ENCODE measurements at places on chromosomes 3 and 15.

- DNase-seq: no peak
- H3K4me1 ChIP-seq: no peaks in the 10 kb centered on the region
- no peaks in the 10 kb centered on the region for H3K27me3 ChIP-seq
- no peak overlapping the region for H3K4me3 ChIP-seq
Observed at GRCh38 chr3:108130236-108130635, 39.4 kb upstream of the CD47 start.

GRCh38 chr3:187694801-187695200, 7.6 kb downstream of the RTP2 start:
- H3K4me3 ChIP-seq: no peak overlapping the region
- DNase-seq: no peak
- H3K36me3 ChIP-seq: no peaks in the 10 kb centered on the region
- H3K27ac ChIP-seq: no peak overlapping the region
- no peaks in the 10 kb centered on the region for H3K4me1 ChIP-seq

- H3K27me3 ChIP-seq: no peaks in the 10 kb centered on the region
- H3K27ac ChIP-seq: no peak overlapping the region
- no peak overlapping the region for H3K4me3 ChIP-seq
Observed at GRCh38 chr3:187958432-187959003, 195.4 kb upstream of the LPP start.

DNA sequence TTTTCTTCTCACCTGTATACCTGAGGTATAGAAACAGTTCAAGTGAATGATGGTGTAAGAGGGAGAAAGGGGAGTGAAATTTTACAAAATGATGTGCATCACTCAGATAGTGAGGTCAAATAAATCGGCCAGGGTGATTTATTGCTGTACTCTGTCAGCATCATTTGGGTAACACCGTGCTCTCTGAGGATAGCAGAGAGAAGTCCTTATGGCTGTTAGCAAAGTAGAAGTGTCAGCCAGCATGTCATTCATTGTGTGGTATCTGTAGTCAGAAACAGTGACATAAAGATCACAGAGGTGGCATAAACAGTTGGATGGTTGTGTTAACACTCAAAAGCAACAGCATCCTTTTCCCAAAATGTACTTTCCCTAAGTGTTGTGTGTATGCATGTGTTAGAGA, 53.4 kb downstream of the PSMD6 start:
- DNase-seq: no peak
- peaks cover 25% of the 10 kb centered on the region for H3K4me1 ChIP-seq
- H3K4me3 ChIP-seq: no peak overlapping the region
- H3K36me3 ChIP-seq: no peaks in the 10 kb centered on the region
- H3K27ac ChIP-seq: peak overlapping the region; percentile 69
- H3K27me3 ChIP-seq: no peaks in the 10 kb centered on the region

DNA sequence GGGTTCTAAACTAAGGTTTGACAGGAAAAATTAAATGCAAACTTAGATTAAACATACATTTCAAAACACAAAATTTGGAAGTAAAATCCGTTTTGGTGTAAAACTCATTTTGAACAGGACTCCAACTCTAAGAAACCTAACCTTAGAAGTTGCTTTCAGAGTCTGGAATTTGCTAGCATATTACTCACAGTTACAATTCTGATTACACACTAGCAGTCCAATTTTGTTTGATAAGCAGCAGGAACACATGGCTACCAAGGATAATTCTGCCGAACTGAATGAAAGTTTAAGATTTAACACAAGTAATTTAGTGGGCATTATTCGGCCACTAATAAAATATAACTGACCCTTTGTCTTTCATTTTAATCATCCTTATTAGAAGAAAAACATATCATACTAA, 49.6 kb downstream of the FRMD5 start:
- H3K4me1 ChIP-seq: no peaks in the 10 kb centered on the region
- no peaks in the 10 kb centered on the region for H3K36me3 ChIP-seq
- H3K4me3 ChIP-seq: no peak overlapping the region
- H3K27me3 ChIP-seq: no peaks in the 10 kb centered on the region

GRCh38 chr3:95971573-95971972, 842.8 kb upstream of the EPHA6 start:
- H3K36me3 ChIP-seq: no peaks in the 10 kb centered on the region
- no peaks in the 10 kb centered on the region for H3K4me1 ChIP-seq
- DNase-seq: no peak
- no peak overlapping the region for H3K27ac ChIP-seq

GRCh38 chr15:92984161-92984560, 84.0 kb downstream of the CHD2 start:
- DNase-seq: no peak
- H3K36me3 ChIP-seq: no peaks in the 10 kb centered on the region
- peak overlapping the region; percentile 63 for H3K27ac ChIP-seq
- H3K4me3 ChIP-seq: no peak overlapping the region
- H3K27me3 ChIP-seq: no peaks in the 10 kb centered on the region

DNA sequence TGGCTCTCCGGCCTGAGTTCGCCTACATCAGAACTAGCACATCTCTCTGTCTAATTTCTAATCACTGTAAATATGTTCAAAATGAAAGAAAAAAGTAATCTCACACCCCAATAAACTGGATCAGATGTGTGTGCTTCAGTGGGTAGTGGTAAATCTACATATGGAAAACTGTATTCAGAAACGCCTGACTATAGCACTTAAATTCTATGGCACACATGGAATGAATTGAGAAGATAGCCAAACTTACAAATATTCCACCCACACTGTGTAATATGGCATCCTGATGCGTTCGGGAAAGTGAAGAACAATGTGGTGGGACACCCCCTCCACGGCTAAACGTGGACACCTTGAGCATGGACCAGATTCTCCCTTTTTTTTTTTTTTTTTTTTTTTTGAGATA, 40.6 kb upstream of the BOC start:
- H3K4me3 ChIP-seq: no peak overlapping the region
- no peaks in the 10 kb centered on the region for H3K36me3 ChIP-seq
- H3K27me3 ChIP-seq: no peaks in the 10 kb centered on the region

DNA sequence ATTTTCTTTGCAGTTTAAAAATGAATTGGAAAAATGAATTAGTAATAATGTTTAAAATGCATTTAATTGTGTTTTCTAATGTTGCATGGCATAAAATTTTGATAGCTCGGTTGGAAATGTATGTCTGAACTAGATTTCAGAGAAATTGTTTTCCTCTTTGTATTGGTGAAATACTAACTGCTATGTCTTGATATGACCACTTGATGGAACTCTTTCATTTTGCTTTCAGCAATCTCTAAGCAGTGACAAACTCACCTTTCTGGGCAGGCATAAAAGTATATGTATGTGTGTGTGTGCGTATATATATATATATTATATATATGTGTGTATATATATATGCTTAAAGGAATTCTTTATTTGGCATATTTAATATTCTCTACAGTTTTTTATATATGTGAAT, 239.3 kb upstream of the ZNF717 start:
- H3K4me3 ChIP-seq: no peak overlapping the region
- no peak overlapping the region for H3K27ac ChIP-seq

DNA sequence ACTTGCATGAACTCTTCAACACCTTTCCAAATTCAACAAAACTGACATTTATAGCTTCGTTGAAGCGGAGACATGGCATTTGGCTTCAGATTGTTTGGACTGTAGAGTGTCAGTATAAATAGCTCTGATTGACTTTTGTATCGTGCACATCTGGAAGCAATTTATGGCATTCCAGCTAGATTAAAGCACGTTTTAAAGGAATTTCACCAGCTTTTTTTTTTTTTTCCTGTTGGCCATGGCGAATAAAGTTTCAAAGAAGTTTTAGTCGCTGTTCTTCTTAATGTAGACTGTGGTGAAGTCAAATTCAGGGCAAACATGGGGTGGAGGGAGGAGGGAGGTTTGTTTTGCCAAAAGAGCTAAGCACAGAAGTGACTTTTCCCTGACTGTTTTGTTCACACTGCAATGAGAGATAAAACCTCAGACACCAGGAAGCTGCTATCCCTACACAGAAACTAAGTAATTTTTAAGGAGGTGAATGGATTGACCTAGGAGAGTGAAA, 391.0 kb upstream of the RARB start:
- H3K4me1 ChIP-seq: peaks cover 9% of the 10 kb centered on the region
- DNase-seq: no peak
- H3K27ac ChIP-seq: peak overlapping the region; percentile 2
- H3K36me3 ChIP-seq: no peaks in the 10 kb centered on the region
- no peaks in the 10 kb centered on the region for H3K27me3 ChIP-seq
- no peak overlapping the region for H3K4me3 ChIP-seq

GRCh38 chr3:63478990-63479660, 173.3 kb upstream of the SNTN start:
- no peaks in the 10 kb centered on the region for H3K27me3 ChIP-seq
- no peaks in the 10 kb centered on the region for H3K36me3 ChIP-seq

- peak overlapping the region; percentile 77 for H3K27ac ChIP-seq
- peaks cover 7% of the 10 kb centered on the region for H3K4me1 ChIP-seq
- no peak overlapping the region for H3K4me3 ChIP-seq
- no peak for DNase-seq
Observed at GRCh38 chr15:63968700-63969099, 77.6 kb downstream of the DAPK2 start.

GRCh38 chr3:132713977-132714727, 8.1 kb downstream of the NPHP3 start:
- H3K27ac ChIP-seq: no peak overlapping the region
- H3K36me3 ChIP-seq: no peaks in the 10 kb centered on the region
- no peak for DNase-seq

DNA sequence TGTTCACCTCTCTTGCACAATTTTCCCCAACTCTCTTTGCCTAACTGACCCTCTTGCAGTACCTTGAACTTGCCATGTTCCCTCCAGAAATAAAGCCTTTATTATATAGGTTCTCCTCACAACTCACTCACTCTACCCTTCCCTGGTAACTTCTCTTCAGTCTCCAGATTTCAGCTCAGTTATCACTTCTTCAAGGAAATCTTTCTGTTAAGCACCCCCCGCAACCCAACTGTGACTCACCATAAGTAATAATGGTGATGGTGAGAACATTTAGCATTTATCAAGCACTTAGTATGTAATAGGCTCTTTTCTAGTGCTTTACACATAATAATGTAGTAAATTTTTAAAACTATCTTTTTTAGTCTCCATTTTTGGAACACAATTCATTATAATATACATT, 8.1 kb upstream of the OR5K1 start:
- H3K4me3 ChIP-seq: no peak overlapping the region
- DNase-seq: no peak
- no peak overlapping the region for H3K27ac ChIP-seq
- H3K4me1 ChIP-seq: no peaks in the 10 kb centered on the region
- no peaks in the 10 kb centered on the region for H3K27me3 ChIP-seq

- no peaks in the 10 kb centered on the region for H3K27me3 ChIP-seq
- no peak overlapping the region for H3K4me3 ChIP-seq
- no peaks in the 10 kb centered on the region for H3K4me1 ChIP-seq
- H3K36me3 ChIP-seq: no peaks in the 10 kb centered on the region
- H3K27ac ChIP-seq: no peak overlapping the region
- no peak for DNase-seq
Observed at GRCh38 chr3:14959359-14959943, 12.1 kb downstream of the NR2C2 start.

DNA sequence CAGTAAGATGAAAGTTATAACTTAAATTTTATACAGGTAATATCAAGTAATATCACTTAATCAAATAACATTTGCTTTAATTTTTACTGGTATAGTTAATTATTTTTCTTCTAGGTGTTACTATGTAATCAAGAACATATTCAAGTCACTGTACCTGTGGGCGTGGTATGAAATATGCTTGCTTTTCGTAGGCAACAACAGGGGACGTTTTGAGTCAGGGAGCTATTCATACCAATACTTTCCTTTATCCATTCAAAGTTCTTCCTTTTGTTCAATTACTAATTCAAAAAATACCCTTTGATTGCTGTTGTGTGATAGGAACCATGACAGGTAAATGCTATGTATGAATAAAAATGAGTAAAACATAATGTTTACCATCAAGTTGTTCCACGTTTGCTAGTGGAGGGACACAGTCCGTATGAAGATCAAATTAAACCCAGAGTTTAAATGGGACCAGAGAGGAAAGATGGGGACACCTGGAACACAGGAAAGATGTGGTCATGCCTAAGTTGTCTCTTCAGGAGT, 654.0 kb upstream of the KCNMB2 start:
- H3K4me3 ChIP-seq: no peak overlapping the region
- H3K27me3 ChIP-seq: no peaks in the 10 kb centered on the region
- DNase-seq: no peak
- no peak overlapping the region for H3K27ac ChIP-seq
- H3K36me3 ChIP-seq: no peaks in the 10 kb centered on the region

- H3K36me3 ChIP-seq: no peaks in the 10 kb centered on the region
- no peak for DNase-seq
- H3K4me3 ChIP-seq: no peak overlapping the region
- H3K27me3 ChIP-seq: no peaks in the 10 kb centered on the region
Observed at GRCh38 chr3:32500231-32500630, 2.4 kb downstream of the CMTM6 start.

- no peak for DNase-seq
- no peaks in the 10 kb centered on the region for H3K27me3 ChIP-seq
- no peaks in the 10 kb centered on the region for H3K36me3 ChIP-seq
- no peaks in the 10 kb centered on the region for H3K4me1 ChIP-seq
- no peak overlapping the region for H3K4me3 ChIP-seq
- no peak overlapping the region for H3K27ac ChIP-seq
Observed at GRCh38 chr15:27563765-27564370, 535.2 kb downstream of the OCA2 start.

GRCh38 chr3:9349321-9350117, 13.3 kb upstream of the THUMPD3 start:
- H3K36me3 ChIP-seq: no peaks in the 10 kb centered on the region
- H3K4me3 ChIP-seq: no peak overlapping the region
- peaks cover 8% of the 10 kb centered on the region for H3K4me1 ChIP-seq

GRCh38 chr3:129440618-129441190, 680 bp downstream of the IFT122 start:
- DNase-seq: no peak
- H3K27ac ChIP-seq: peak overlapping the region; percentile 88
- peaks cover 20% of the 10 kb centered on the region for H3K4me1 ChIP-seq
- H3K4me3 ChIP-seq: peak overlapping the region; percentile 74
- no peaks in the 10 kb centered on the region for H3K27me3 ChIP-seq
